Effector CD8-positive, alpha-beta T cell (primary cell): ENCODE measurements at places on chromosomes 2 and 18.

DNA sequence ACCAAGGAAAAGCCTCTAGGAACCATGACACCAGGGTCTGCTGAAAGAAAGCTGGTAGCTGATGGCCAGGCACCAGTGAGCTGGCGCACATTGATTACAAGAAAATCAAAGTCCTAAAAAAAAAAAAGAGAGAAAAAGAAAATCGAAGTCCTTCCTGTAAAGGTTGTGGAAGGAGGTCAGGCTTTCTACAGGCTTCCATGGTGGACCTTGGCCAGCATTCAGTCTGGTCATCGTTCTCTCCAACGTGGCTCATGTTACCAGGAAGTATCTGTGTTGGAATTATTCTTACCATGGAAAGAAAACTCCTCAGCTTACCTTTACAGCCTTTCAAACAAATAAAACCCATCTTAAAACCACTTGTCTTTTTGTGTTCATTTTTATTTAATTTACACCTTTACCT lies 65.6 kb downstream of the CYB5A start:
- no peak for DNase-seq

DNA sequence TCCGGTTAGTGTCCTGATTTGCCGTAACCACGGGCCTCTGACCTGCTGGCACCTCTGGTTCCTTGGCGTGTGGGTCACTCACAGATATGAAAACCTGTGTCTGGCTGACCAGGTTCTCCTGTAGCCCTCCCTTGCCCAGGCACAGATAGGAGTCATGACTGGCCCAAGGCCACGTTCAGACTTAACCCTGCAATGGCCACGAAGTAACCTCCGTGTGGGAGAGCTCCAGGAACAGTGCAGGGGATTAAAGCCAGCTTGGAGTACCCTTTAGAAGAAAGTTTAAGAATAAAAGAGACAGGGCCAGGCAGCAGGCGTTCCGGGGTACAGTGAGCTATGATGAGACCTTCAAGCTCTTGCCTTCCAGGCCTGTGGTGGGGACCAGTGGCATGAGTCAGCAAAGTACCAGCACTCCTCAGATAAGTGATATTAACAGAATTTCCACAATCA lies 25.5 kb downstream of the CENPO start:
- no peak for DNase-seq

- no peak for DNase-seq
Observed at GRCh38 chr18:49865401-49865800, 52.1 kb upstream of the ACAA2 start.

DNA sequence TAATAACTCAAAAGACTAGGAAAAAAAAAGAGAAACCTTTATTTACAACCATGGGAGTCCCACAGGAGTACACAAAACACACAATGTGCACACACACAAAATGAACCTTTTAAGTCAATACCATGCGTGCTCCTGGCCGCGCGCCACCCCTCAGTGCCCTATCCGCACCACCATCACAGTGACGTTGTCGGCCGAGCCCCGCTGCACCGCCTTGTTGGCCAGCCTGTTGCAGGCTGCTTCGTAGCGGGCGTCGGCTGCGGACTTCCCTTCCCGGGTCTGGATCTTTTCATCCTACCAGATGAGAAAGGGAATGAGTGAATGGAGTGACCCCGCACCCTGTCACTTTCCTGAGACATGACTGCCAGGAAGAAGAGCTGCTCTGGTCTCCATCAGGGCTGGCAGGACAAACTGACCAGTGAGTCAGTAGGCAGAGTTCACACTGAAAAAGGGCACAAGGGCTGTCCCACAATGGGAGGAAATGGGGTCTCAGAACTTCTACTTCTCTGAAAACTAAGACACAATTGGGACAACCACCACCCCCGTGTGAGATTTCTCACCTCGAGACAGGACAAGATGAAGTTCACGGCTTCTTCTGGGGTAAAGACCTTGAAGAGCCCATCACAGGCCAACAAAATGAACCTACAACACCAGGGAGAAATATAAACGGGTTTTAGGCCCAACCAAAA lies 11.8 kb downstream of the ERFE start:
- DNase-seq, result no peak

DNA sequence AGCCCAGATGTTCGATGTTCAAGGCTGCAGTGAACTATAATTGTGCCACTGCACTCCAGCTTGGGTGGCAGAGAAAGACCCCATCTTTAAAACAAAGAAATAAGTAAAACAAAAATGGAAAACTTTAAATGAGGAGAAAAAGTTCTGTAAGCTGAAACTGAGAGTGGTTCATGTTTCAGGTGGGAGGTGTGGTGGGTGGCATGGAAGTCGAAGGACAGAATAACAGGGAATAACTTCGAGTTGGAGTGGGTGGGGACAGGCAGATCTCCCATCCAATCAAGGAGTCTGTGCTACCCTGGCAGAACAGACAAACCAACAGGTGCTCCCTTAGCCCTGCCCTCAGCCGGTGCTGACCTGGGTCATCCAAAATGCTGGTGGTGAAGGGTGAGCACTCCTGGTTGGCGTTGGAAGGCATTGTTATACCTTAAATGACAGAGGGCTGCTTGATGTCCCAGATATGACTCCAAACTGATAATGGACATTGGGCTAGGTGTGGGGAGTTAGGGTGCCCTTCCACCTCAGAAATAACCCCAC lies 328.4 kb downstream of the DYSF start:
- DNase-seq, result no peak

- DNase-seq, result no peak
Observed at GRCh38 chr2:151347906-151348305, 9.5 kb upstream of the TNFAIP6 start.

GRCh38 chr18:21820033-21820810 lies 79.6 kb downstream of the MIB1 start:
- DNase-seq, result no peak

DNA sequence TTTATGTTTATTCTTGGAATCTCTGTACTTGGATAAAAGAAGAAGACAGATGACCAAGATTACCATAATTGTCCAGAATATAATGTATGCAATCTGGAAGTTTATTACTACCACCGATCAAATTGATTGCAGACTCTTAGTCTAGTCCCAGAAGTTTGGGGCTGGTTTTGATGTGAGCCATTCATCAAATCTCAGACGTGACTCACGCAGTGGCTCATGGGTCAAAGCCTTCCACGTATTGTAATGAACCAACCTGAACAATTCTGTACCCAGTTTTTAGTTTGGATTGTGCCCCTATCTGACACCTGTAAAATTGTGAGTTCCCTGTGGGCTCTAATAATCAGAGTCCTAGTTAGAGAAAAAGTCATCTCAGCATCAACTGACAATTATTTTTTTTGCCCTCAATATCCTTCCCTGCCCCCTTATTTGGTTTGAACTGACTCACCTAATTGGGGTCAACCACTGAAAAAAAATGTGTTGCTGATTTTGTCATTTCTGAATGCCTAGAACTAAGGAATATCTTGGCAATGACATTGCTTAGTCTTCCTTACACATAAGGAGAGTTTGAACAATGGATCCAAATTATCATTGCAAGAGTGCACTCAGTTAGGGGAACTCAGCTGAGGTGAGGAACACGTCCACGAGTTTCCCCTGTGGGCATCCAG lies 219.5 kb upstream of the NRP2 start:
- DNase-seq, result no peak

GRCh38 chr18:44897816-44898215 lies 217.1 kb downstream of the SETBP1 start:
- DNase-seq, result no peak

- DNase-seq, result no peak
Observed at GRCh38 chr2:217491271-217491670, 511.5 kb downstream of the TNS1 start.

GRCh38 chr2:130891966-130892365 lies 55.3 kb downstream of the ARHGEF4 start:
- DNase-seq, result no peak

- no peak for DNase-seq
Observed at GRCh38 chr2:157572725-157573124, 55.9 kb downstream of the ACVR1C start.

DNA sequence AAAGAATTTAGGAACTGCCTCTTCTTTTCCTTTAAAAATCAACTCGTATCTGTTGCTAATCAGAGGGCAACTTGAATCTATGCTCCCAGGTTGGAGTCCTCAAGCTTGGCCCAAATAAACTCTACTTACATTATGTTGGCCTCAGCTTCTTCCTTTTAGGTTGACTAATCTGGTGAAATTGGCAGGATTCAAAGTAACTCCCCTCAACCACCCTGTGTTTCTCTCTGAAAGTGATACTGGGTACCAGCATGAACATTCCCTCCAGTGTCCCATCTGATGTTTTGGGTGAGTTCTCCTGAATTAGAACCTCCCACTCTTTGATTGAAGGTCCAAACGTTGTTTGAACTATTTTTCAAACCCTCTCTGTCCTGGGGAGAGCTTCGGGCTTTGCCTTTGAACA lies 41.3 kb upstream of the MSH6 start:
- no peak for DNase-seq

GRCh38 chr2:117985092-117985491 lies 28.8 kb downstream of the CCDC93 start:
- DNase-seq, result no peak

DNA sequence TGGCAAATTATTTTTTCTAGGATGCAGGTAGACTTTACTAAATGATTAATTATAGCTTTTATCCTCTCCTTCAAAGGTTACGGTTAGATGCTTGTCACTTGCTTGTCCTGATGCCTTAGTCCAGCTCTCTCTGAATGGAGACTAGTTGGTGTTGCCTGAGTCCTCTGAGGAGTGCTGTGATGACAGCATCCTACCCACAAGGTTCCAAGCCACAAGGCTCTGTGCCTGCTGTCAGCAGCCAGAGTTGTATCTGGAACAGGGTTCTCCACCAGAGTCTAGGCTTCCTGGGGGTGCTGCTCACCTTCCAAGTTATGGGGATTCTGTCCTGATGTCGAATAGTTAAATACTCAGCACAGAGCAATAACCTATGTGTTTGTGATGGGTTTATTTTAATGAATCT lies 125.7 kb downstream of the GALNT1 start:
- no peak for DNase-seq

- DNase-seq, result no peak
Observed at GRCh38 chr2:26573241-26573925, 67.8 kb downstream of the CIB4 start.

- no peak for DNase-seq
Observed at GRCh38 chr2:205700331-205701132, 18.2 kb downstream of the NRP2 start.

- no peak for DNase-seq
Observed at GRCh38 chr2:96529376-96530143, 7.0 kb upstream of the ARID5A start.

DNA sequence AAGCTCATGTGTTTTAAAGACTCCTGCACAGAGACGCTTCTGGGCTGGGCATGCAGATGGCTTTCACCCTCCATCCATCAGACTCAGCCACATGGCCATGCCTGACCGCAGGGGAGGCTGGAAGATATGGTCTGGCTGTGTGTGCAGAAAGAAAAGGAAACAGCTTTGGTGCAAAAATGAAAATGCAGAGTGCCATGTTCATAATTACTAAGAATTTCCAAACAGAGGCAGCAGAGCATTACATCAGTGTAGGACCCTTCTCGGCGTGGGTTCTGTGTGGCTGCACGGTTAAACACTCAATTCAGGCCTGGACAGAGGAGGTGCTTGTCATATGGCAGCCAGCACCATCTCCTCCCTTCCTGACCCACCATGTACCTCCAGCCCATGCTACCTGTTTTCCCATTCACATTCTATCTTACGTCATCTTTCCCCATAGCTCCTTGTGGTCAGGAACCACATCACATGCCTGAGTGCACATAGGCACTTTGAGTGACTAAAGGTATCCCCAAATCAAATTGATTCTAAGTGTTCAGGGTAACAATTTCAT lies 200.3 kb upstream of the ID2 start:
- DNase-seq, result no peak

DNA sequence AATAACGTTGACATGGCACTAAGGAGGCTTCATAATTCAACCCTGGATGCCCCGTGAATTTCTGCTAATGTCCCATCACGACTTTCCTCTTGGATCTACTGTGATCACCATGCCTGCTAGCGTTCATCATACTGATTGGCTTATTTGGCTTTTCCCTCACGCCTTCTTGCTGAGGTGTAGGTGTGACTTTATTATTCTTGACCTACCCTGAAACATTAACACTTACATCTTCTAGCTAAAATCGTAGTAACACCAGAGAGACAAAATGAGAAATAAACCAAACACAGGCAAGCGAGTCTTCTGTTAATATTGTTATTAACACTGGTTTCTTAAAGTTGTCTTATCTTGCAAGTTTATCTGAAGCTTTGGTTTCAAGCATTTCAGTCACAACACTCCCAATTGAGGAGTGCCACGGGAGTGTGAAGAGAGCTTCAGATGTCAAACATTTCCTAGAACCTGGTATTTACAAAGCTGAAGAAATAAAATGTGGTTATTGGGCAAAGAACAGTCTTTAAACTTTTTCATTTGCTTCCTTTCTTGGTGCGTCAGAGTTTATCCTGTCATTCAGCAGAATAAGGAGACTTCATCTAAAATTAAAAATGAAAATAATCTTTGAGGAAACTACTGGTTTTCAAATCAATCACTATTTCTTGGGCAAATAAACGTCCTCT lies 15.4 kb upstream of the STAT1 start:
- DNase-seq, result no peak

GRCh38 chr2:191158193-191158592 lies 7.4 kb upstream of the STAT4 start:
- DNase-seq, result no peak

- no peak for DNase-seq
Observed at GRCh38 chr2:140041811-140042210, 1261.6 kb upstream of the NXPH2 start.

DNA sequence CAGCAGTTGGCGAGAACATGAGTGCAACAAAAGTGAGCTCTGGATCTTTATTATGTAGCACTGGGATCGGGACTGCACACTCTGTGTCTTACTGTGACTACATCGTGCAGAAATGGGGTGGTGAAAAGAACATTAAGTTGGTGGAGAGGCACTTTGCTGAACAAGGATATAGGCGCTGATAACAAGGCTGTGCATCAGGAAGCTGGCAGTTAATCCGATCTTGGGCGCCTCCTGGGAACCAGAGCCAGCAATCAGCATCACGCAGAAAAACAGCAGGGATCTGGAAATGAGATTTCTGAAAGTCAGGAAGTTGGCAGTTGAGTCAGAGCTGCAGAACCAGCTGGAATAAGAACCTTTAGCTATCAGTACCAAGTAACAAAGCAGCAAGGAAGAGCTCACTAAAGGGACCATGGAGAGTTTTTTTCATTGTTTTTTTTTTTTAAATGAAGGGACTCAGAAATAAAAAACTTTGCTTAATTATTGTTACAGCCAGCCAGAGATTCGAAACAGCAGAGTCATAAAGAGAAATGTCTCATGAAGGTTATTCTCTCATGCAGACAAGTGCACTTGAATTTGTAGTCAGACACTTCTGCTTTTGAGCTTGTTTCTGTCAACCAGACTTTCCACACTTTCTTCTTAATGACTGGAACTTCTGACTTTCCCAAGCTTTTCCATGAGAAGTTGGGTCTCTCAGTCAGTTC lies 22.8 kb upstream of the MYO3B start:
- DNase-seq, result no peak

DNA sequence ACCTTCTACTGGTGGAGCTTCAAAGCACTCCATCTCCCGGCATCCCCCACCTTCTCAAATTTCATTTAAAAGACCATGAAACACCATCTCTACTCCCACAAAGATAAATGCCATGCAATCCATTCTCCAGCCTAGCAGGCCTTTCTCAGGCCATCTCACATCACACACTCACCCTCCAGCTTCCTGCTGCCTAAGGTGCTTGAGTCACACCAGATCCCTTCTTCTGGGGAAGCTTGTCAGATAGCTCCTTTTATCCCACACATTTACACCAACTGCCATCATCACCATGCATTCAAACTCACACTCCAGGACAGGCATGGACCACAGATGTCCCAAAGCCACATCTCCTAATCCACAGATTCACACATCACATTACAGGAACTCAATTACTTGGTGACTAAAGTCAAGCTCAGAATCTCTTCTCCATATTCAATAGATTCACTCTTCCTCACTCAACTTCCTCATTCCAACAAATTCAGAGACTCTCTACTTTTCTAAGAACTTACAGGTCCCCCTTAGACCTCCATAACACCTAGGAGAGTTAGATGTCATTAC lies 292.5 kb downstream of the TNS1 start:
- no peak for DNase-seq
